Stomach (tissue), 19 donors: ENCODE measurements at places on chromosomes 12 and 14. TPM values are rescaled to one million over a fixed set of nuclear protein-coding genes. Genes with fewer than 3 reads are reported as not detected.
A peak's percentile ranks its signal among the peaks of the same experiment; 100 is the strongest.

The DDN gene
- total RNA-seq: not detected

The KCNA1 gene
- total RNA-seq: not detected

The KERA gene
- not detected for total RNA-seq

- peaks cover 31% of the 10 kb centered on the region for H3K36me3 ChIP-seq
- DNase-seq: no peak
- no peaks in the 10 kb centered on the region for H3K27me3 ChIP-seq
- H3K4me3 ChIP-seq: no peak overlapping the region
- H3K4me1 ChIP-seq: peaks cover 66% of the 10 kb centered on the region
- H3K27ac ChIP-seq: no peak overlapping the region
These were observed 33.2 kb downstream of the MARK3 start for GRCh38 chr14:103418481-103418818.

GRCh38 chr12:116896411-116896924 lies 14.3 kb upstream of the FBXW8 start:
- no peaks in the 10 kb centered on the region for H3K4me1 ChIP-seq
- H3K27ac ChIP-seq: no peak overlapping the region
- no peak for DNase-seq

DNA sequence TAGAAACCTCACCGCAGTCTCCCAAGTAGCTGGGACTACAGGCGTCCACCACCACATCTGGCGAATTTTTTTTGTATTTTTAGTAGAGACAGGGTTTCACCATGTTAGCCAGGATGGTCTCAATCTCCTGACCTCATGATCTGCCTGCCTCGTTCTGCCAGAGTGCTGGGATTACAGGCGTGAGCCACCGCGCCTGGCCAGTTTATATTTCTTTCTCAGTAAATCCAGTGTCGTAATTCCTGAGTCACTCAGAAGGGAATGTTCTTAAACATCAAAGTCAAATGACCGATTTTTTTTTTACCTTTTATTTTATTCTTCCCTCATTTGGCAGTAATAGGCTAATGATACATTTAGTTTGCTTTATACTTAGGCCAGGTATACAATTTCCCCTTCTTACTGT lies 80.5 kb downstream of the FBXO33 start:
- H3K36me3 ChIP-seq: peaks cover 45% of the 10 kb centered on the region
- peaks cover 6% of the 10 kb centered on the region for H3K4me1 ChIP-seq
- DNase-seq: no peak
- no peak overlapping the region for H3K27ac ChIP-seq
- no peak overlapping the region for H3K4me3 ChIP-seq

- no peak overlapping the region for H3K4me3 ChIP-seq
- H3K36me3 ChIP-seq: no peaks in the 10 kb centered on the region
- no peak overlapping the region for H3K27ac ChIP-seq
- no peak for DNase-seq
These were observed 364.2 kb downstream of the GALC start for GRCh38 chr14:87628780-87629179.

- no peak for DNase-seq
- no peak overlapping the region for H3K4me3 ChIP-seq
- H3K27ac ChIP-seq: no peak overlapping the region
- H3K27me3 ChIP-seq: no peaks in the 10 kb centered on the region
These were observed 85.5 kb downstream of the STON2 start for GRCh38 chr14:81314443-81315175.

GRCh38 chr12:50344245-50344644 lies 52.2 kb downstream of the FAM186A start:
- DNase-seq: no peak
- no peaks in the 10 kb centered on the region for H3K36me3 ChIP-seq
- no peak overlapping the region for H3K27ac ChIP-seq
- no peak overlapping the region for H3K4me3 ChIP-seq
- H3K27me3 ChIP-seq: no peaks in the 10 kb centered on the region
- no peaks in the 10 kb centered on the region for H3K4me1 ChIP-seq

- no peak overlapping the region for H3K27ac ChIP-seq
- H3K4me3 ChIP-seq: no peak overlapping the region
- H3K4me1 ChIP-seq: peaks cover 4% of the 10 kb centered on the region
- H3K36me3 ChIP-seq: no peaks in the 10 kb centered on the region
These were observed 71.1 kb upstream of the SOX5 start for GRCh38 chr12:24020397-24021163.

DNA sequence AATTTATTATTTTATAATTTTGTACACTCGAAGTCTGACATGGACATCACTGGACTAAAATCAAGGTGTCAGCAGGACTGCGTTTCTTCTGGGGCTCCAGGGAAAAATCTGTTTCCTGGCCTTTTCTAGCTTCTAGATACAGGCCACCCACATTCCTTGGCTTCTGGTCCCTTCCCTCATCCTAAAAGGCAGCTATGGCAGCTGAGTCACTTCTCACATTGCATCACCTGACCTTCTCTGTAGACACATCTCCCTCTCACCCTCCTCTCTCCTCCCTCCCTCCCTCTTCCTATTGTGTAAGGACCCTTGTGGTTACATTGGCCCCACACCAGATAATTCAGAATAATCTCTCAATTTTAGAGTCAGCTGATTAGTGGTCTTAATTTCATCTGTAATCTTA lies 92.4 kb downstream of the RPS6KA5 start:
- peaks cover 26% of the 10 kb centered on the region for H3K4me1 ChIP-seq
- no peak overlapping the region for H3K4me3 ChIP-seq
- no peak for DNase-seq
- H3K27ac ChIP-seq: no peak overlapping the region

- no peaks in the 10 kb centered on the region for H3K36me3 ChIP-seq
- H3K27ac ChIP-seq: no peak overlapping the region
- H3K4me1 ChIP-seq: no peaks in the 10 kb centered on the region
- no peak overlapping the region for H3K4me3 ChIP-seq
- DNase-seq: no peak
These were observed 209.8 kb downstream of the PELI2 start for GRCh38 chr14:56328021-56328420.

GRCh38 chr12:69240631-69240995 lies 1.2 kb downstream of the CPSF6 start:
- no peaks in the 10 kb centered on the region for H3K36me3 ChIP-seq
- peak overlapping the region; percentile 91 for H3K27ac ChIP-seq
- H3K4me1 ChIP-seq: peaks cover 63% of the 10 kb centered on the region
- DNase-seq: no peak
- H3K4me3 ChIP-seq: peak overlapping the region; percentile 88
